ENCODE measurements at places on chromosomes 4 and X.

DNA sequence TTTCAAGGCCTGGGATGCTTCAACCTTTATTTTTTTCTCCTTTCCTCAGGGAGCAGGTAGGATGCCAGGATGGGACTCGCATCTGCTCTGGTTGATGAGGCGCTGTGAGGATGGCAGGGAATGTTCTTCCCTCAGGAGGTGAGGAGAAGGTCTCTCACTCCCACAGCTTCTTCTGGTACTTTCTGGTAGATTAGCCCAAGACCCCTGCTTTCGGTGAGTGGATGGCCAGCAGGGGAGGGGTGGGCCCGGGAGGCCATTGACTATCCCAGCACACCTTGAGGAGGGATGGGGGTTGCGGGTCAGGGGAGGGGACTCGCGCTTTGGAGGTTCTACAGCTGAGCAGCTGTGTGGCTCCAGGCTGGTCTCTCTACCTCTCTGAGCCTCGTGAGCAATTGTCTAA, 14.8 kb downstream of the CYTL1 start:
- no peak for DNase-seq

- no peak for DNase-seq
Measured at GRCh38 chrX:101682723-101683122, 23.1 kb upstream of the ARMCX2 start.

DNA sequence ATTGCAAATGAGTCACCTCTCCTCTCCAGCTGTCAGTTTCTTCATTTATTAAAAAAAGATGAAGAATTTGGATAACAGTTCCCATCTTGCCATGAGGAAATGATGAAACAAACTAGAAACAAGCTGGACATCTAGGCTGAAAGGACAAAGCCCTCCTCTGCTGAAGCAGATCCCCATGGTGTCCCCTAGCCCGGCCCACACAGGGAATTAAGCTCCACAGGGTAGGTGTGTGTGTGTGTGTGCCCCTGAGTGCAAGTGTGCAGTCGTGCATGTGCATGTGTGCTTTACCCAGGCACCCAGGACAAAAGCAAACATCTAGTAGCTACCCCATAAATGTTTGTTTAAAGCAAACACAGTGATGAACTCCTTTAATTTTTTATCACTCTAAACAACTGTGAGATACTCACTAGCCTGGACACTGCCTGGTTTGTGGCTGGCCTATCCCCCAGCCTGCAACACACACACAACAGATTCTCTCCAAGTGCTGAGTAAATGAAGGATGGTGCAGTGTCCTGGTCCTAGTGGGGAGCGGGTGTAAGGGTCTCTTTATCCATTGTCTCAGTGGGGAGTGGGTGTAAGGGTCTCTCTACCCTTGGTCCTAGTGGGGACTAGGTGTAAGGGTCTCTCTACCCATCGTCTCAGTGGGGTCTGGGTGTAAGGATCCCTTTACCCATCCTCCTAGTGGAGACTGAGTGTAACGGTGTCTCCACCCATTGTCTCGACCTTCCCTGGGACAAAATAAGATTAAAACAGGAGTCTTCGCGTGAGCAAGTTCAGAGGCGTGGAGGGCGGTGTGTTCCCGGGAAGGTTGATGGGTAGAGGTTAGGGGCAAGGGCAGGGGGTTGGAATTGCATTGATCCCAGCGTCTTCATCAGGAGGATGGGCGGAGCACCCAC, 688 bp upstream of the EVC start:
- DNase-seq, result peak; percentile 73

- no peak for DNase-seq
Measured at GRCh38 chr4:94451051-94451694, 569 bp upstream of the PDLIM5 start.

- DNase-seq, result no peak
Measured at GRCh38 chr4:123037804-123038203, 115.4 kb upstream of the NUDT6 start.

- DNase-seq, result no peak
Measured at GRCh38 chr4:78578674-78579425, 27.3 kb downstream of the ANXA3 start.

DNA sequence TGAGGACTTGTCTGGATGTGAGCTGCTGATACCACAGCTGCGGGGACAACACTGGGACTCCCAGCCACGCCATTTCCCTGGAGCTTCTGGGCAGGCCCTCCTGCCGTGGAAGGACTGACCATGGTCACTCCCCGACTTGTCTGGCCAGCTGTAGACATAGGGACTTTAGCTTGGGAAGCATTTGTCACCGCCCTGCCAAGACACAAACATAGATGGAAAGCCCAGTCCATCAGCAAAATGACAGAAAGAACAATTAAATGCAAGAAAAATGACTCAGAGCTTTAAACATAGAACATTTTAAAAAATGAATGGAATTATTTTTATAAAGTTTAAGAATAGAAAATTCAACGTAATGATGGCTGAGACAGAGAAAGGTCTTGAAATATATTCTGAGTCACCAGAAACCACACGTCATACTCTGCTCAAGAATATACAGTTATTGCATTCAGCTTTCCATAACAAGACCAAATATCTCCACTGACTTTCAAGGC, 107.6 kb upstream of the CBR4 start:
- DNase-seq, result no peak

DNA sequence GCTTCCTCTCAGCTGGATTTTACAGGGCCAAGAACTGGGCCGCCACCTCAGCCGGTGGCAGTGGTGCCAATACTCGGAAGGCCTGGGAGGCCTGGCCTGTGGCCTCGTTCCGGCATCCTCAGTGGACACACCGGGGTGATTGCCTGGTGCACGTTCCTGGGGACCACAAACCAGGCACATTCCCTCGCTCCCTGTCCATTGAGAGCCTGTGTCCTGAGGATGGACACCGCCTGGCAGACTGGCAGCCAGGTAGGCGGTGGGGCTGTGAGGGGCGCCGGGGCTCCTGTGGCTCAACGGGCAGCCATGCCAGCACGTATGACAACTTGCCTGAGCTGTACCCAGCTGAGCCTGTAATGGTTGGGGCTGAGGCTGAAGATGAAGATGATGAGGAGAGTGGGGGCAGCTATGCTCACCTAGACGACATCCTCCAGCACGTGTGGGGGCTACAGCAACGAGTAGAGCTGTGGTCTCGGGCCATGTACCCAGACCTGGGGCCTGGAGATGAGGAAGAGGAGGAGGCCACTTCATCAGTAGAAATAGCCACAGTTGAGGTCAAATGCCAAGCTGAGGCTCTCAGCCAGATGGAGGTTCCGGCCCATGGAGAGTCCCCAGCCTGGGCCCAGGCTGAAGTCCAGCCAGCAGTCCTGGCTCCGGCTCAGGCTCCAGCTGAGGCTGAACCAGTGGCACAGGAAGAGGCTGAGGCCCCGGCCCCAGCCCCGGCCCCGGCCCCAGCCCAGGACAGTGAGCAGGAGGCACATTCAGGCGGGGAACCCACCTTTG, 70.4 kb downstream of the STARD8 start:
- DNase-seq, result no peak

GRCh38 chr4:6332042-6332668, 62.5 kb downstream of the WFS1 start:
- DNase-seq, result peak; percentile 47

GRCh38 chr4:185869427-185869826, 57.4 kb upstream of the SORBS2 start:
- DNase-seq, result no peak

- DNase-seq, result peak; percentile 8
Measured at GRCh38 chr4:114132830-114133229, 153.4 kb upstream of the ARSJ start.

DNA sequence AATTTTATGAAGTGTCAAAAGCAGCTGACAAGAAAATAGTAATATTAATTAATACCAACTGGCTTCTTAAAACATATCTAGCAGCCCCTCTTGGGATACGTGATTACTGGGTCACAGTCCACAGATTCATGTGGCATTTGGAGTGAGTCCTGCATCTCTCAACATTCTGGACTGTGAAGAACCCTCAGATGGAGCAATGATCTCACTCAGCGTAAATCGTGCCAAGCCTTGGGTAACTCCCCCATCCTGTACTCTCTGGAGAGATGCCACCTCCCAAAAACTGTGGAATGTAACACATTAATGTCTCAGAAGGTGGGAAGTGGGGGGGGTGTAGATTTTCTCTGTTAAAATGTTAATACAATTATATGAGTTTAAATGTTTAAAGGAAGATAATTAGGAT, 118.2 kb upstream of the IQCM start:
- no peak for DNase-seq

- DNase-seq, result no peak
Measured at GRCh38 chr4:103089481-103089880, 10.2 kb downstream of the BDH2 start.

DNA sequence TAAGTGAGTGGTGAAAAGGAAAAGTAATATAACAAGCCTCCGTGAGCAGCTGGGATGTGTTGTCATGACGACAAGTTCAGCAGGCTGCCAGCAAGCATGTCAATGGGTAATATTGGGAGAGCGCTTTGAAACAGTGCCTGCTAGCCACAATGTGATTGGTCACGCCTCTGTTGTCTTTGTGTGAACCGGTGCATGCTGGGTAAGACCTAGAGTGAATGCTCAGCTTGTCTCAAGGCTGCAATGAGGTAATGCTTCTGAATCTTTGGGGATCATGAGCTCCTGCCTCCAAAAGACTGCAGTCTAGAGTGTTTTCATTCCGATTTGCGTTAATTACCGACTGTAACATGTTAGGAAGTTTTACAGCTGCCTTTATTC, 54.9 kb downstream of the STOX2 start:
- DNase-seq, result peak; percentile 85

- DNase-seq, result no peak
Measured at GRCh38 chr4:113256946-113257345, 207.5 kb downstream of the ANK2 start.

DNA sequence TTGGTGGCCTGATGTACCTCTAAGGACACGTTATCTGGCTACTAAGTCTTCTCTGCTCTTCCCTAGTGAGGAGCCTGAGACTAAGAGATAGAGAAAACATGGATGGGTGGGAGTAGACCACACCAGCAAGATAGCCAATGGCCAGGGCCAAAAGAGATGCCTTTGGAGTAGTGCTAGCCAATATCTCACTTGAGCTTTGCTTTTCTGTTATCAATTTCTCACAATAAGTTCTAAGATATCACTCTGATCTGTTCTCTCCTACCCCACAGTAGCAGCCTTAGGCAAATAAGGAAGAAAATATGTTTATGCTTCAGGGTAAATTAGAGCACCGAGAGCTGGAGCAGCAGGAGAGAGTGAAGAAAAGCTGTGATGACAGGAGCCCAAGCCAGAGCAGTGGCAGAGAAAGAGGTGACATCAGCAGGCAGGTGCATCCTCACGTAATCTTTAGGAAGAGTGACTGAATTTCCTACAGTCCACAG, 343.9 kb upstream of the NOCT start:
- DNase-seq, result no peak

- no peak for DNase-seq
Measured at GRCh38 chr4:15592799-15593198, 62.4 kb downstream of the FBXL5 start.

DNA sequence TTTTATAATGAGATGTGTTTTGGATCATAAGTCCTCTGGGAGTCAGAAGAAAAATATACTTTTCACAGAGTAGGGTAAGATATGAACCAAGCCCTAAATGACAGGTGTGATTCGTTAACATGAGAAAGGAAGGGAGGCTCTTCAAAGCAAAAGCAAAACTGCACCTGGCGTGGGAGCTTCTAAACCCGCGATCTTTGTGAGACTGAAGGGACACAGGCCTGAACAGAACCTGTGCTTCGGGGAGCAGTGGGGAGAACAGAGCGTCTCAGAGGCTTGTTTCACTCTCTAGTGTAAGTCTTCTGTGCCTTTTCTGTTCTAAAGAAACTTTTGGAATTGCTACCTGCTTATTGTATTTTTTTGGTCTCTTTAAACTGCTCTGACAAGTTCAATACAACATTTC, 30.2 kb upstream of the CYP4V2 start:
- no peak for DNase-seq

GRCh38 chr4:140156529-140157171, 2.7 kb upstream of the MAML3 start:
- no peak for DNase-seq

Measured in SK-N-DZ (cell line).